ENCODE measurements at places on chromosomes 5 and 9.

GRCh38 chr9:123129423-123129822 lies 96.0 kb downstream of the GPR21 start:
- no peak for DNase-seq

DNA sequence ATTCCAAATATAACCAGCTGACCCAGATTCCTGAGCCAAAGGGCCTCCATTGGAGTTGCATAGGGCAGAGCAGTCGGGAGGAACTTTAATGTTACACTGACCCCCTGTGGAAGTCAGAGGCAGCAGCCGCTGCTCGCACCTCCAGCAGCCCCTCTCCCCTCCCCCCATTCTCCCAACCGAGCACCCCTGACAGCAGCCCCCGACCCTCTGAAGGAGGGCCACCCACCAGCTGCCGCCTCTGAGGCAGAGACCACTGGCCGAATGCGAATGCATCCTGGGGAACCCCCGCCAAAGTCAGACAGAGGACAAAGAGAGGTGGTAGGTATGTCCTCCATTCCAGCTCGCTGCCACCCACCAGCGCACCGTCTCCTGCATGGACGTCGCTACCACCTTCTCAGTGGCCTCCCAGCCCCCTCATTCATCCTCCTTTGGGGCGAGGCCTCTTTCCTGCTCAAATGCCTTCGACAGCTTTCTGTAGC lies 231.0 kb downstream of the CDK5RAP2 start:
- DNase-seq, result no peak

DNA sequence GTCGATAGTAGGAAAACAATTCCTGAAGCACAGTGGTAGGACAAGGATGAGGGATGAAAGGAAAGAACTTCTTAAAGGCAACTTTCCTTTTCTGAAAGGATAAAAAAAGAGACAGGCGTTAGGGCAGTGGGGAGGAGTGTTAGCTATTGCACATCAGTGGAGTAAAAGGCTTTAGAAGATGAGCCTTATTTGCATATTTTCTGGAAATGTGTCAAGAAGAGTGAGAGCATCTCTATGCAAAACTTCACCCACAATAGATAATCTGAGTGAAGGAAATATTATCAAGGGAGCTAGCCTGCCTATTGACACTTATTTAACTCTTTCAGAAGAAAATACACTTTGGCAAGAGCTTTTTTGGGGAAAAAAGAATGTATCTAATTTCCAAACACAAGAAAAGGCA lies 151.6 kb downstream of the MACIR start:
- DNase-seq, result no peak

DNA sequence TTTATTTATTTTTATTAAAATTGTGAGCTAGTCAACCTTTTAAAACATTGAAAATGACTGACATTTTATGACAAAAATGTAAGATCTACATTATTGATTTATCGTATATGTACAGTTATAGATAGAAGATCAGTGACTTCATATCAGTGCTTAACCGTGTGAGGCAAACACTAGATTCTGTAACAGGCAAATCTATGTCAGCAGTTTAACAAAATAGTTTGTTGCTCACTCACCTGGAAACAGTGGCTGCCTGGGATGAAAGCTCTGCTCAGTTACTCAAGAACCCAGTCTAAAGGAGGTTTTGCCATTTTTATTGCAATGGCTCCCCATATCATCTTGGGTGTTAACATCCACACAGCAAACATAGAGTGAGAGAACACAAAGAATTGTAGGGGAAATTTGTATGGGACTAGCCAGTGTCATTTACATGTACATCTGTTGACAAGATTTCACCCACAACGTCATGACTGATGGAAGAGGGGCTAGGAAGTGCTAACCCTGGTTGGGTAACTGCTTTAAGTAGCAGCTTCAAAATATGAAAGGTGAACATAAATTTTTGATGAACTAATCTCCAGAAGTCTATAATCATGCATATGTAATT lies 49.0 kb downstream of the SGCD start:
- no peak for DNase-seq

GRCh38 chr9:105072476-105072875 lies 144.5 kb upstream of the ABCA1 start:
- no peak for DNase-seq

- DNase-seq, result no peak
These were observed 692.7 kb downstream of the DNAH5 start for GRCh38 chr5:13251623-13252376.

DNA sequence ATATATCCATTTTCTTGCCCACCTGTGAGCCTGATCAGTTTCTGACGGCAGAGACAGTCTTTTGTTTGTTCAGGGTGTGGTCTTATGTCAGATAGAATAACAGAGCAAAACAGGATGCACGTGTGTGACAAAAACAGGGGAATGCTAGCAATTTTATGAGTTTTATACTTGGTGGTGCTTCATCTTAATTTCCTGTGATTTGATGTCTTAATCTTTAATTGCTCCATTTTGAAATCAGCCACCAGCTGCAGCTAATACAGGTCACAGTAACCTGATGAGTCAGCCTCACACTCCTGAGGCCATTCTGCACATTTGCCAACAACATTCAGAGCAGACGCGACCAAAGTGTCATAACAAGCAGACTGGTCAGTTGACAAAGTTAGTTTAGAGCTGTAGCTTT lies 42.3 kb upstream of the JMY start:
- no peak for DNase-seq

DNA sequence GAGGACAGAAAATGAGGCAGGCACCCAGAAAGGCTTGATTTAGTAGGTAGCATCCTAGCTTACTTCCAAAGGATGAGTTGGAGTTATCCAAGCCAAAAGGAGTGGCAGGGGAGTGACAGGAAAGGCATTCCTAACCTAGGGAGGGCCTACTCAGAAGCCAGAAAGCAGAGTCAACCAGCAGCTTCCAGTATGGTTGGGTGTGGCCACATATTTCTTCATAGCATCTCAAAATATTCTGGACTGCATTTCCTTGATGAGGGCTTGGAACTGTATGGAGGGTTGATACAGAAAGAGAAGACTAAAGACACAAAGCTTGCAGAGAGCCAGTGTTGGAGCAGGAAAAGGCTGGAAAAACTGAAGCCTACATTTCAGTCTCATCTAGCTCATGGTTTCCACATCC lies 656.8 kb upstream of the DMAC1 start:
- no peak for DNase-seq

GRCh38 chr5:139633295-139634027 lies 14.7 kb upstream of the CXXC5 start:
- DNase-seq, result no peak

GRCh38 chr9:35027374-35027773 lies 37.8 kb downstream of the DNAJB5 start:
- DNase-seq, result no peak

DNA sequence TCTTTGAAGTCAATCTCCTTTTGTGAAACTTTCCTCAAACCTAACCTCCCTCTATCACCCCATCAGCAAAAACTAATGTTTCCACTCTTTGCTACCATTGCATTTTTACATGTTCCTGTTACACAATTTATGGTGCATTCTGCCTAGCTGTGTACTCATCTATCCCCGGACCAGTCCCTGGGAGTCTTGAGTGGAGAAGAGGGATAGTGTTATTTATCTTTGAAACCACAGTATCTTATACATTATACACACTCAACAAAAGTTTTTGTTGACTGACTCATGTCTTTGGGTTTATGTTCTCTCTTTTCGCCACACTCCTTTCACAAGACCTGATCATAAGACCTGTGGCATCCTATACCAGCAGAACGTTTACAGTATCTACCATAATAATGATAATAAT lies 26.4 kb downstream of the TNFAIP8 start:
- no peak for DNase-seq

GRCh38 chr5:173477345-173478040 lies 139.0 kb downstream of the BOD1 start:
- DNase-seq, result no peak

- no peak for DNase-seq
These were observed 50.9 kb upstream of the ITGA2 start for GRCh38 chr5:52938226-52938625.

DNA sequence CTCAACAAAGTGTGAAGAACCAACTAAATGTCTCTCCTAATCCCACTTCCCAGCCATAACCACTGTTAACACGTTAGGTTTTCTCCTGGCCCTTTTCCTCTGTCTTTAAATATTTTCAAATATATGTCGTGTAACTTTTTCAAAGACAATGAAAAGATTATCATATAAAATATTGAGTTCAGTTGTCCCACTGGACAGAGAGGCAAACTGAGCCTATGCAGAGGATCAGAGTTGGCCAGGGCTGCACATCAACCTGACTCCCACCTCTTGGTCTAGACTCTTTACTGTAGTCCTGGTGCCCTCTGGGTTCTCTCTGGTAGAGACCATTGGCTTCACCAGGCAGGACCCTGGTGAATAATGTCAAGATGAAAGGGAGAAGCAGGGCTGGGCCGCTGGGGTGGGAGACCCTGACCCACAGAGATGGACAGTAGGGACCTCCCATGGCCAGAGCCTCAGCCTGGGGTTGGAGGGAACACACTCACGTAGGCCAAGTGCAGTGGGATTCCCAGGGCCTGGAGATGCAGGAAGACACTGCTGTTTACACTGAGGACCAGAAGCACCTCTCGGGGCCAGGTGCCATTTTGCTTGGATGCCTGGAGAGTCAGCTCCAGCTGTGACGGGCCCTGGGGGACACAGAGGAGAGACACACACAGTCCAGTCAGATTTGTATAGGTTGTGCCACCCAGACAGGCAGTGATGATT lies 25.1 kb downstream of the ENG start:
- no peak for DNase-seq

DNA sequence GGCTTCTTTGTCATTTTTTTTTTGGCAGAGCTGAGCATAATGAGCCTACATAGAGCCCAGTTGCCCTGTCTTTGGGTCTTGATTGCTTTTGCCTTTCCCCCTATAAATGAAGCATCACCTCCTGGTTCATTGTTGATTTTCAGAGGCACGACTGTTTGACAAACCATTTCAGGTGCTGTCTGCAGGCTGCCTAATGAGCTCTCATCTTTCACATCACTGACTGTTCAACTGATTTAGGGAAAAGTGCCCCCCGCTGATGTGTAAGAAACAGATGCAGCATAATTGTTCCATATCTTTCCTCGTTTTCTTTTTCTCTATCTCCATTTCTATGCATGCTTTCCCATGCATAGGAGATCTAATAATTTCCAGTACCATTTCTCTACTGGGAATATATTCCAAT lies 338.6 kb downstream of the TMEM38B start:
- DNase-seq, result no peak

GRCh38 chr9:136011703-136012496 lies 50.7 kb upstream of the UBAC1 start:
- no peak for DNase-seq

DNA sequence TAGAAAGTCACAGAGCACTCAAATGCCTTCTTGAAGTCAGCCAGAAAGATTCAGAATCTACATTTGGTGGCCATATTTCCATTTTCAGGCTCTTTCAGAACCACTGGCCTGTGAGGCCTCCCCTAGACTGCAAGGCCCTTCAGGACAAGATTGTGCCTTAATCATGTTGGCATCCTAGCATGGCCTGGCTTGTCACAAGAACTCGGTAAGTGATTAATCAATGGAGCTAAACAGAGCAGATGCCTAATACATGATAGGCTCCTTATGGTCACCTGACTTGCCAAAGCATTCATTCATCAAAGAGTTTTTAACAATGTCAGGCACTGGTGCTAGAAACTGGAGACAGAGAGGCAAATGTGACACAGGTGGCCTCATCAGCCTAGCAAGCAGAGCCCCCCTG lies 70.3 kb downstream of the PGM5 start:
- no peak for DNase-seq

DNA sequence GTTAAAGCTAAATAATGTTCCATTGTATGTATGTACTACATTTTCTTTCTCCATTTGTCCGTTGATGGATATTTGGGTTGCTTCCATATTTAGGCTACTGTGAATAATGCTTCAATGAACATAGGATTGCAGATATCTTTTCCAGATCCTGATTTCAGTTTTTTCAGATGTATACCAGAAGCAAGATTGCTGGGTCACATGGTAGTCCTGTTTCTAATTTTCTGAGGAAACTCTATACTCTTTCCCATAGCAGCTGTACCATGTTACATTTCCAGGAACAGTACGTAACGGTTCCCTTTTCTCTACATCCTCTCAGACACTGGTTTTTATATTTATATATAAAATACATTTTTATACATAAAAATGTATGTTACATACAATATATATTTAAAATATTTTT lies 121.8 kb downstream of the GCNT1 start:
- no peak for DNase-seq

GRCh38 chr5:156621719-156622118 lies 228.4 kb upstream of the PPP1R2B start:
- no peak for DNase-seq

DNA sequence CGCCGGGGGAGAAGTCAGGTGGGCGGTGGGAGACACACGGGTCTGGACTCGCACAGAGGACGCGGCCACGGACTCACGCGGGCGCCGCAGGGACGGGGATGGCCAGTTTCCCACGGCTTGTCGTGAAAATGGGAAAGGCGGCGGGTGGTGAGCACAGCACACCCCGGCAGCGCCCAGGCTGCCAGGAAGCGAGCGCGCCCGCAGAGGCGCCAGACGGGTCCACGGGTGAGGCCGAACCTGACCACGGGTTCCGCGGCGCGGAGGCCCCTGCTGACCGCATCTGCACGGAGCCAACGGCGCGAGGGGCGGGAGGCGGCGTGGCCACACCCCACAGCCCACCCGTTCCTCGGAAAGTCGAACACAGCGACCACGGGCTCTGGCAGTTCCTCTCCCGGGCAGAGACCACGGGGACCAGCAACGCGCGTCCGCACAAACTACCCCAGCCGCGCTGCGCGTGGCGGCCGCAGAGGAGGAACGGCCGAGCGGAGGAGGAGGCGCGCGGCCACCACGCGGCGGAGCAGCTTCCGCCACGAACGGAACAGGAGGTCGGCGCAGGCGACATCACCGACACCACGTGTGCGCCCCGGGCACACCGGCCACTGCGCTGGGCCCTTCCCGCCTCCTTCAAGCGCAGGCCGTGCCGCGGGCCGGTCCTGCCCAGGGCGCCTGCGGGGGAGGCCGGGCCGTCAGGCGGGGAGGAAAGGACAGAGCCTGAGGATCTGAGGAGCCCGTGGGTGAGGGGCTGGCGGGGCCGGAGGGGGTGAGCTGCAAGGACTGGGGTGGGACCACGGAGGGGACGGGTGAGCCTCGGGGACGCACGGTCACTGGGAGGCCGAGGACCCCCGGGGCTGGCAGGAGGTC lies 5.6 kb downstream of the EXD3 start:
- DNase-seq, result no peak

DNA sequence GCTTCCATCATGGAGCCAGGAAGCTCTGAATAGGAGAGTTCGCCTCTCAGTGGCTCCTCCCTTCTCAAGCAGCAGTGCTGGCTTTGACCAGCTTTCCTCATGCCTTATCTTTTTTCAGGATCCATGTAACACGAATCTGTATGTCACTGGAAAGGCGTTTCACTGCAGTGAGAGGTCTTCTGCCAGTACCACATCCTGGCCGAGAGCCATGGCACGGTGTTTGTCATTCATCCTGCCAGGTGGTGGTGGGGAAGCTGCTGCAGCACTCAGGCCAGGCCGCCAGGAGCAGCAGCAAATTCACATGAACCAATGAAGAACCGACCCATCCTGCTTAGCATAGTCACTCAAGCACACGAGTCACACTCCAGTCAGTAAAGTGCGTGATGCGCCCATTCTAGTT lies 179.0 kb downstream of the FANCC start:
- no peak for DNase-seq

GRCh38 chr5:17614872-17615605 lies 4.8 kb downstream of the TAF11L12 start:
- no peak for DNase-seq
